ENCODE measurements at places on chromosomes 4 and X.
A peak's percentile ranks its signal among the peaks of the same experiment; 100 is the strongest.

- no peak for DNase-seq
These were observed 182.9 kb downstream of the ZIC3 start for GRCh38 chrX:137748827-137749226.

- no peak for DNase-seq
These were observed 345.3 kb upstream of the TENM3 start for GRCh38 chr4:181897935-181898334.

DNA sequence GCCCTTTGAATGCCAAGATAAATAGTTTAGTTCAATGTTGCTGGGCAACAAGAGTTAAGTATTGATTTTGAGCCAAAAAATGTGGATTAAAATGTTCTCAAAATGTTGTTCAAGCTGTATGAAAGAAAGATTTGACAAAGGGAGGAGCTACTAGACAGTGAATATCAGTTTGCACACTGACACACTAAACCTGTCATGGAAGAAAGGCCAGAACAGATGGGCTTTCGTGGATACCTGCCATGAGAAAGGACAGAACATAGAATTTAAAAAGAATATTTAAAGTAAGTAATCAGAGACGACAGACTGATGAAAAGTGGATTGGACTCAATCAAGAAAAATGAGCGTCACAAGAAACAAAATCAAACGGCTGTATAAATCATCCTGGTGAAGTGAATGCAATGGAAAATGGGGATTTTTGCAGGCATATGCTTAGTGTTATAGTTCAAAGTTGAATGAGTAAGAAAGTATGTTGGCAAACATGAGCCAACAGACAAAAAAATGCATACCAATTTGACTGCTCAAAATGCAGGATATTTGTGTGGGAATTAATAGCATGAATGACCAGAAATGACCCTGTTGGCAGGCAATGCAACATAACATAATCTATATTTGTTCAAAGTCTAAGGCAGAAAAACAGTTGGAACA is 7.4 kb downstream of the PCDH18 start:
- no peak for DNase-seq

DNA sequence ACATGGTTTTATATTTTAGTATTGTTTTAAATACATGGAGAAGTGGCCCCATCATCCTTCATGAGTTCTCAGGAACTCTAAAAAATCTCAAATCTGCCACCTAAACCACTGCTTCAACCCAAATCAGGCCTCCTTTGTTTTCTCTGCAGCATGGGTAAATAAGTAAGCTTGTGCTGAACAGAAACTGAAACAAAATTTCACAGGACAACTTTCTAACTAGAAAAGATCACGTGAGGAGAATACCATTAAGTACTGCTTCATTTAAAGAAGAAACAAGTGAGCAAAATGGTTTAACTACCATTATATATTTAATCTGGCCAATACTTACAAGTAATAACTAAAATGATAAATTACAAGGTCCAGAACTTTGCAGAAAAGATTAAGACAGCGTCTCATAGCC is 2.5 kb downstream of the ARAP2 start:
- no peak for DNase-seq

DNA sequence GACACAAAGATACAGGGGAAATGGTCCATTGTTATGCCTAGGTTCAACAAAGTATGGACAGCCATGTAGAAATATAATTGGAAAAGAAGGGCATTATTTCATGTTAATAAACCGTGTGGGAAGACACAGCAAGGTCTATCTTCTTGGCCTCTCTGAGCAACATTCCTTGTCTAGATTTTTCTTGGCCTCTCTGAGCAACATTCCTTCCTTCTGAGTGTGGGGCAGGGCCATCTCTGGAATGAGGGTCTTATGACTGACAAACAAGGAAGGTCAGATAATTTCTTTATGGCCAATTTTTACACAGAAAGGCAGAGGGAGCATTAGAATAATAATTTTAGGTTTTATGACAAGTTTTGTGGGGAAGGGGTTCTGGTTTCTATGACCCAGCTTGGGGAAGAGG is 24.3 kb upstream of the MAOA start:
- DNase-seq, result no peak

- DNase-seq, result no peak
These were observed 47.5 kb downstream of the PKD2 start for GRCh38 chr4:88054901-88055300.

DNA sequence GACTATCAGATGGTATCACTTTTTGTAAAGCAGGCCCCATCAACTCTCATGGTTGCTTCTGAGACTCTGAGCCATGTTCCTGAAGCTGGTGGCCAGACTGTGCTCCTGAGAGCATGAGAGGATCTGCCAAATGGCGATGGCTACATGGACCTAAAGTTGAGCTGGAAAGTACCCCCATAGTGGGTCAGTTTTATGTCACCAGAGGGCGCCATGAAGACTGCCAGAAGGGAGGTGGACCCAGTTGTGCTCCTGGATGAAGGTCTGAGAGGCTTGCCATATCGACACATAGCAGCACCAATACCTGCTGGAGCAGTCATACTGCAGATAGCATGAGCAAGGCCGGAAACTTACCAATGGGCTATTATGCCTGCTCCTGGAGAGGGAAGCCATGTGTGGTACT is 105.7 kb downstream of the SLITRK2 start:
- no peak for DNase-seq

DNA sequence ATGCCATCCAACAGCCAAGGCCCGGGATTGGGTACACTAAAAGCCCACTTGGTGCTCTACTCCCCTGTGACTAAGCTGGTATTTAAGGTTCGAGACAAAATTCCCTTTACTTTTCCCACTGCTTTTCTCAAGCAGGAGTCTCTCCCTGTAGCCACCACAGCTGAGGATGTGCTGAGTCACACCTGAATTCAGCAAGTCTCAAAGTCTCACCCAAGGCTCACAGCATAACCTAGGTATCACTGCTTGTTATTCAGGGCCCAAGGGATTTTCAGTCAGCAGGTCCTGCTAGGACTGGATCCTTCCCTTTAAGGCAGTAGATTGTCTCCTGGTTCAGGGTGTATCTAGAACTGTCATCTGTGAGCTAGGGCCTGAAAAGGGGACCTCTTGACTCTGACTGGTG is 39.2 kb downstream of the FMR1NB start:
- no peak for DNase-seq

GRCh38 chr4:48156423-48156822 is 22.4 kb upstream of the TXK start:
- DNase-seq, result no peak

DNA sequence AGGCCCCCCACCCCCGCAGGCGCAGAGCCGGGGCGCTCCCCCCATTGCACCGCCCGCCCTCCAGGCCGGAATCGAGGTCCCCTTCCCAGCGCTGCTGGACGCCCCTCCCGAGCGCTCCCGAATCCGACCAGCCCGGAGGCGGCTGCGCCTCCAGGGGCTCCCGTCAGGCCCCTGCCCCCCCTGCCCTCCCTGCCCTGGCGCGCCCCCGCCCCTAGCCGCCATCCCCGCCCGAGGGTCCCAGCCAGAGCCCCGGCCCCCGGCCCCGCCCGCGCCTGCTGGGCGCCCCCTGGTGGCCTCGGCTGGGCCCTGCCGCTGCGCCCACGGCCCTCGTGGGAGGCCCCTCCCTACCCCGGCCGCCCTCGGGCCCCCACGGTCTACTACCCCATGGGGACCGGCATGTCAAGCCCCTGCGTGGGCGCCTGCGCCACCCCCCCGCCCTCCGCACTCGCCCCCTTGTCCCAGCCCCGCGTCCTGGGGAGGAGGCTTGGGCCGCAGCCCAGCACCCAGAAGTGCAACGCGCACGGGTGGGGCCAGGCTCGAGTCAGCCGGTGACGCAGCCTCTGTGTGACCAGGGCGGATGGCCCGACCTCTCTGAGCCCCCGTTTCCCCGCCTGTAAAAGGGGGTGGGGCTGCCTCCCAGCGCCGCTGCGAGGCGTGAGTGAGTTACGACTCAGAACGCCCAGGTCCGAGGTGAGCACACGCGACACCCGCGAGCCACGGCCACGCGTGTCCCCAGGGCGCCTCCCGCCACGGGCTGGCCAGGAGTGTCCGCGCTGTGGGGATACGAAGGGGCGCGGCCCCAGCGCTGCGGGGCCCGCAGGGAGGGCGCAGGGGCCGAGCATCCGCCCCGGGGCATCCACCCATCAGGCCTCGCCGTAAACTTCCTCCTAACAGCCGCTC is 104.9 kb downstream of the FAM53A start:
- peak; percentile 67 for DNase-seq

DNA sequence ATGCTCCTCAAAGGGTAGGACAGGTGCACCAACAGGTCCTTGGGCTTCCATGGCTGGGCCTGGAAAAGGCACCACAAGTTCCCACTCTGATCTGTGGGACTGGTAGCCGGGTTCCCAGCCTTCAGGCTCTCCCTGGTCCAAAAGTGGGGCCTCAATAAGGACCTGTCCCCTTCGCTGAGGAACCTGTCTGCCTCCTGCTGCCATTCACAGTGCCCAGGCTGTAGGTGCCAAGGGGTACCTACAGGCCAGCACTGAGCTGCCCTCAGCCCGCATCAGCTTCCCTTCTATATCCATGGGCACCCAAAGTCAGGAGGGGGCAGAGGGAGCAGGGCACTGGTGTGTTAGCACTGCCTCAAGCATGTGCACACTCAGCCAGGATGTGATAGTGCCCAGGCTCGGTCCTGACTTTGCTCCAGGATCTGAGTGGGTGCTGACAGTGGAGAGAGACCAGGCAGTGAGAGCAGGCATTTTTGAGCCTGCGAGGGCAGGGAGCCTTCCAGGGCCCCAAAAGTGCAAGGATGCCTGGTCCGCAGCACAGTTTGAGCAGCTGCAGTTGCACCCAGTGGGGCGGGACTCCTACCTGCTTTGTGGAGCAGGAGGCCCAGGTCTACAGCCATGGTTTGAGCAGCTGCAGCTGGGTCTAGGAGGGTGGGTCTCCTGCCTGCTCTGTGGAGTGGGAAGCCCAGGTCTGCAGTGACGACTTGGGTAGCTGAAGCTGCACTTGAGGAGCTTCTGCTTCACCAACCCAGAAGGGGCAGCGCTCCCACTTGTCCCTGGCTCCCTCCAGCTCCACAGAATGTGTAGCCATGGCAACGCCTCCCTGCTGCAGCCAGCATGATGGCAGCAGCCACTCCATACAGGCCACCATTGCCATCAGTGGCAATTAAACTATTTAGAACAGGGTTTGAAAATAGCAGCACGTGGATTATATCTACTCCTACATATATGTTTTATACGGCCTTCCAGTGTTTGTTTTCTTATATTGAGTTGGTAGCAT is 376.4 kb downstream of the KCTD8 start:
- no peak for DNase-seq

- no peak for DNase-seq
These were observed 15.7 kb downstream of the MAPK10 start for GRCh38 chr4:86344127-86344526.

GRCh38 chrX:57528670-57529255 is 63.0 kb upstream of the ZXDB start:
- DNase-seq, result no peak

- no peak for DNase-seq
These were observed 99.2 kb downstream of the DOCK11 start for GRCh38 chrX:118594697-118595420.

GRCh38 chrX:2514131-2514530 is 13.4 kb upstream of the DHRSX start:
- DNase-seq, result no peak

- DNase-seq, result peak; percentile 29
These were observed at the start of gene ARMCX4 for GRCh38 chrX:101485212-101485949. Gene ARMCX4, plus strand, starts transcription at chrX:101485456. Its CDS starts 3,134 bp downstream, at chrX:101488590.

- no peak for DNase-seq
These were observed 57.7 kb downstream of the HPGDS start for GRCh38 chr4:94284889-94285288.

- DNase-seq, result no peak
These were observed 404.6 kb upstream of the FAT1 start for GRCh38 chr4:187128222-187128621.

- DNase-seq, result no peak
These were observed 307.4 kb downstream of the RAB28 start for GRCh38 chr4:13176741-13177142.
